ENCODE measurements at places on chromosomes 7 and 10.

- DNase-seq = no peak
Observed at GRCh38 chr7:47080816-47081215, 501.1 kb downstream of the TNS3 start.

- no peak for DNase-seq
Observed at GRCh38 chr10:63901228-63901627, 380.0 kb downstream of the REEP3 start.

DNA sequence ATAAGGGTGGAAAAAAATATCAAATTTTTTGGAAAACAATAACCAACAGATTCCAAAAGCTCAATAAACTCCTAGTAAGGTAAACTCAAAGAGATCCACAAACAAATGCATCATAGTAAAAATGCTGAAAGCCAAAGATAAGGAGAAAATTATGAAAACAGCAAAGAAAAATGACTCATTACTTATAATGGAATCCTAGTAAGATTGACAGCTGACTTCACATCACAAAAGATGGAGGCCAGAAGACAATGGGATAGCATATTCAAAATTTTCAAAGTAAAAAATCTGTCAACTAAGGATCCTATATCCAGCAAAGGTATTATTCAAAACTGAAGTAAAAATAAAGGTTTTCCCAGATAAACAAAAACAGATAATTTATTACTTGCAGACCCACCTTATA, 183.4 kb upstream of the VIPR2 start:
- no peak for DNase-seq

GRCh38 chr10:1570416-1571051, 166.8 kb downstream of the ADARB2 start:
- no peak for DNase-seq

DNA sequence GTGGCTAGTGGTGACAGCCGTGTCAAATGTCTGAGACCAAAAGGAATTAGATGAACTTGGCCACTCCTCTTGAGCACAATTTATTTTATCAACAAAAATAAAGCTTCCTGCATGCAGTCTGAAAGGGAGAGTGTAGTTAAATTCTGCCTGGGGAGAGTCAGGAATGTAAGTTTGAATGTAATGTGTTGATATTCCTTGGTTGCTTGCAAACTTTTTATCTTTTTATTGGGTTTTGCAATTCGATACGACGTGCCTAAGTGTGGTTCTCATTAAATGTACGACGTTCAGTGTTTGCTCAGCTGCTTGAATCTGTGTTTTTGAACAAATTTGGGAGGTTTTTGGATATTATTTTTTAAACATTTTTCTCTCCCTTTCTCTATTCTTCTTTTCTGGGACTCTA, 839.9 kb downstream of the CCSER2 start:
- DNase-seq = no peak

- DNase-seq = no peak
Observed at GRCh38 chr10:113382691-113383090, 170.2 kb upstream of the HABP2 start.

Measured in C1 segment of cervical spinal cord (tissue), 14 donors.